T47D (cell line): ENCODE measurements at places on chromosomes 1 and 21.

DNA sequence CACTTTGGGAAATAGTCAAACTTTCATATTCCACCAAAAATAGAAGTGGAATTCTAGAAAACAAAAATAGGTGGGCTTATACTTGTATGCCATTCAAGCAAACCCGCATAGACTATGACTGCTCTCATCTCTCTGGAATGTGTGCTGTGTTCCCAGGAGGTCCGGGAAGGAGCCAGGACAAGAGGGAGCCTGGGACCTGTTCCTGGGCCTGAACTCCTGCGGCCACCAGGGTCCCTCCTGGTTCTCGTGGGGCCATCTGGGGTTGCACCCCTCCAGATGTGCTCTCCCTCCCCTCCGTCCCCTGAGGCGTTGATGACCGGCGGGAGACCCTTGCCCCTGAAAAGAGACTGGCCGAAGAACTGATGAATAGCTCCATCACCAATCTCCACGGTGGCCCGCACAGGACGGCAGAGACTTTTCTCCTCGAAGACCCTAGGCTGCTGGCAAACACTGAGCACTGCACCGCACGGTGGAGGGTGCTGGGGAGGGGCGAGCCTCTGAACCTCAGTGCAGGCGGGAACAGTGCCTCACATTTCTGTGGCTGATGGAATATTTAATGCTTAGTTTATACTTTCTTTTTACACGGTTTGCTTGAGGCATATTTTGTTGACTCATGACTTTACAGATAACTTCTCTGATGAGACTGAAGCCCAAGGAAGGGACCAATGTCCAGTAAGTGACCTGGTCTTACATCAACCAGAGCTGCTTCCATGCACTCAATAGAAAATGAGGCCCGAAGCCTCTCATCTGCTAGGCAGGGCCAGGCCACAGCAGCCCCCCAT lies 9.6 kb upstream of the ADARB1 start:
- DNase-seq: no peak

GRCh38 chr1:14267991-14268390 lies 330.5 kb upstream of the KAZN start:
- DNase-seq: no peak

- DNase-seq: no peak
These were observed 170.3 kb upstream of the TMEM51 start for GRCh38 chr1:14983277-14983676.

DNA sequence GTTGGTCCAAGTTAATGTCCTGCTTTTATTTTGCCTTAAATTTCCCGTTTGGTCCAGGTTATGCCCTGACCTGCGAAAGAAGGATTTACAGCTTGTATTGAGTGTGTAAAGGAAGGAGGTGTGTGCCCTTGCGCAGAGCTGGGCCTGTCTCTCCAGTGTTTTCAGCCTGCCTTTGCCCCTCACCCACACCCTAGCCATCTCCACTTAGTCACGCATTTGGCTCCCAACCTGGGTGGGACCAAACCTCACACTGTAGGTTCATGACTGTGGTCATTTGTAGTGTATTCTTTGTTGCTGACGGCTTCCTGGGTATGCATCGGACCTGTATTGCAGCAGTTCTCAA lies 572 bp upstream of the SRSF10 start:
- no peak for DNase-seq

DNA sequence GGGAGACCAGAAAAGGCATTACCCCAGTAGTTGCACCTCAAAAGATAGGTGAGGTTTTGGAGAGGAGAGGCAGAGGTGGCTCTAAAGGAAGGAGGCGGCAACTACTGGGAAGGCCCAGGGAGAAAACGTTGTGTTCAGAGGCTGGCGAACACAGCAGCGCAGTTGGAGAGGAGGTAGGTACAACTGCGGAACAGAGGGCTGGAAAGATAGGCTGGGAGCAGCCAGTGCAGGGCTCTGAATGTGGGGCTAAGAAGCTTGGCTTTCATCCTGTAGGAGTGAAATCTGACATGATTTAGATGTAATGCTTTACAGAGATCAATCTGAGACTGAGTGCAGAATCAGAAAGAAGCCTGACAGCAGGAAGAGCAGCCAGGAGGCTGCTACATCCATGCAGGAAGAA lies 13.0 kb downstream of the RIMS3 start:
- no peak for DNase-seq

DNA sequence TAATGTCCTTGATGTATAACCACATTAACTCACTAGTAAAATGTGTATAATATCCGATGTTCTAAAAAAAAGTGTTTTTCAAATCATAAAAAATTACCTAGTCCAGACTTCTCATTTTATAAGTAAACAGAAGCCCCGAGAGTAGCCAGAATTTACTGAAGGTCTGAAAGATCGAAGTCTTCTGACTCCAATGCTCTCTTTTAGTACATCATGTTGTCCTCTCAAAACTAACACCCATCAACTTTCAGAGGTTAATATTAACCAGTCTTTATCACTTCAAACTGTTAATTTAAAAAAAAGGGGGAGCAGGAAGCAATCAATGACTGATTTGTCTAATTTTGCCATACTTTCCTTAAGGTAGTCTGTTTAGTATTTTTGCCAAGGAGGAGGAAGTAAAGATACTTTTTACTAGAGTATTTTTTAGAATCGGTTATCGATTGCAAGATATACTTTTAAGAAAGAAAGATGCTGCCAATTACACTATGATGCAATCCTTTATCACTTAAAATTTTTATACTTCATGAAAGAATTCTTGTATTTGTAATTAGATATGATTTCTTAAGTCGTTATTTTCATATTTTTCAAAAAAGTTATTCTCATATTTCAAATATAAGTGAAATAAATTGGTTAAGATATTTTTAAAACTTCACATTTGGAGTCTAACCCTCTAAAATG lies 25.5 kb downstream of the CCDC18 start:
- no peak for DNase-seq

GRCh38 chr1:61606448-61607312 lies 118.3 kb downstream of the TM2D1 start:
- DNase-seq: no peak

DNA sequence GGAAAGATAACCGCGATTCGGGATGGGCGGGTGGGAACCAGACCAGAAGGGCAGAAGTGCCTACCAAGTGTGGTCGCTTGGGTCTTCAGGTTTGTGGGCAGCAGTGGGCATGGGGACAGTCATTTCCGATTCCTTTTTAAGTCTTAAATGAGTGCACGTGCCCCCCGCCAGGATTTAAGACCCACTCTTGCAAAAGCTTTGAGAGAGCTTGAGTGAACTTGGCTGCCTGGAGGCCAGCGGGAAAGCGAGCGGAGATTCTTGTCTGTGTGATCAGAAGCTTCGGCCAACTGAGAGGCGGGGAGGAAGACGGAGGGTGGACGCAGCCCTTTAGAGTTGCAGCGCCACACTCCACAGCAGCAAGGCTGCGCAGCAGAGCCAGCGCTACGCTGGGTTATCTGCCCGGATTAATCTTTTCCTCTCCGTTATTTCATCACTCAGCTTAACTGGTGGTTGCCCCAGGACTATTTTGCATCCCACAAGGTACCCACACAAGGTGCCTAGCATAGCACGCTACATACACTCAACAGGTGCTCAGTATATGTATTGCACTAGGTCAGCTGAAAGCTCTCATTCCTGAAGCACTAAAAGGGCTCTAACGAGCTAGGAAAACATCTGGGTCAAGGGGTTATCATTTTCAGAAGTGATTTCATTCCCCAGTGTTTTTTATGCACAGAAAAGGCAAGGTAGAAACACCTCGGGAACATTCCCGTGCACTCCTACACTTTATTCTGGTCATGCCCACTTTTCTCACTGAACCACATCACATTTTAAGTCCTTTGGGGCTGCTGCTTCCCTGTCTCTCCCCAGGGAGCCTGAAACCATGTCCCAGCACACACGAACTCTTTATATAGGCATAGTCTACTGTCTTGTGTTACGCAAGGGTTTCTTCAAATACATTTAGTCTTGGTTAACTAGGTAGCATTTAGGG lies 1.5 kb upstream of the BATF3 start:
- no peak for DNase-seq

GRCh38 chr1:65151641-65152040 lies 3.6 kb downstream of the AK4 start:
- DNase-seq: no peak

- DNase-seq: peak; percentile 91
These were observed 2.8 kb downstream of the S100A10 start for GRCh38 chr1:151990856-151991198.

DNA sequence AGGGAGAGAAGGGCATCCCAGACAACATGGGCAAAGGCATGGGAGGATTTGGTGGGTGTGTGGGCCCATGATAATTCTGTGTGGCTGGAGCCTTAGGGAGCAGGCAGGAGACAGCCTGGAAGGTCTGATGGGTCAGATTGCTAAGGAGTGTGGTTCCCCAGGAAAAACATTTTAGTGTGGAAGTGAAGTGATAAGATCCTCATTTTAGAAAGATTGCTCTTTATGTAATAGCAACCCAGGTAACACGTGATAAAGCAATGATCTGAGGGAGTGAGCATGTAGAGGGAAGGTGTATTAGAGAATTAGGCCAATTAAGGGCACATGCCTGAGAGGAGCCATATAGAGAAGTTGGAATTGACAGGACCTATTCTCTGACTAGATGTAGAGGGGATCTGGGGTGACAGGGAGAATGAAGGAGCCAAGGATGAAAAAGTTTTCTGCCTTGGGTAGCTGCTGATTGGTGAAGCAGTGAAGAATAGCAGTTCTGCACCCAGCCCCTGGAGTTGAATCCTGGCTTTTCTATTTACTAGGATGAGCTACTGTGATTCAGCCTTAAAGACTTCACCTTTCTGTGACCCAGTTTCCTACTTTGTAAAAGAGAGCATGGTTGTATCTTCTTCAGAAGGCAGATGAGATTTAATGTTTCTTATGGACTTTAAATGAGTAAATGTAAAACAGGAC lies 18.7 kb upstream of the SLAMF6 start:
- no peak for DNase-seq

- peak; percentile 85 for DNase-seq
These were observed 21.5 kb upstream of the TMEM222 start for GRCh38 chr1:27300341-27301051.

- DNase-seq: no peak
These were observed 156.5 kb downstream of the KCNJ6 start for GRCh38 chr21:37759777-37760176.

DNA sequence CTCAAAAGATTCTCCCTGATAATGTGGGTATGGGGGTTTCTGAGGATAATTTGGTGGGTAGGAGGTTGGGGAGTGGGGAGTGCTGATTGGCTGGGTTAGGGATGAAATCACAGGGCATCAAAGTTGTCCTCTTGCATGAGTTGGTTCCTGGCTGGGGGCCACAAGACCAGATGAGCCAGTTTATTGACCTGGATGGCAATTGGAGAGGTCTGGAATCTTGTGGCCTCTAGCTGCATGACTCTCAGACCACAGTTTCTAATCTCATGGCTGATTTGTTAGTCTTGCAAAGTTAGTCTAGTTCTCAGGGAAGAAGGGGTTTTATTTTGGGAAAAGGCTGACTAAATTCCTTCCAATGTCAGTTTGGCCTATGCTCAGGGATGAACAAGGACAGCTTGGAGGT lies 3.3 kb upstream of the GBP1 start:
- DNase-seq: peak; percentile 38

DNA sequence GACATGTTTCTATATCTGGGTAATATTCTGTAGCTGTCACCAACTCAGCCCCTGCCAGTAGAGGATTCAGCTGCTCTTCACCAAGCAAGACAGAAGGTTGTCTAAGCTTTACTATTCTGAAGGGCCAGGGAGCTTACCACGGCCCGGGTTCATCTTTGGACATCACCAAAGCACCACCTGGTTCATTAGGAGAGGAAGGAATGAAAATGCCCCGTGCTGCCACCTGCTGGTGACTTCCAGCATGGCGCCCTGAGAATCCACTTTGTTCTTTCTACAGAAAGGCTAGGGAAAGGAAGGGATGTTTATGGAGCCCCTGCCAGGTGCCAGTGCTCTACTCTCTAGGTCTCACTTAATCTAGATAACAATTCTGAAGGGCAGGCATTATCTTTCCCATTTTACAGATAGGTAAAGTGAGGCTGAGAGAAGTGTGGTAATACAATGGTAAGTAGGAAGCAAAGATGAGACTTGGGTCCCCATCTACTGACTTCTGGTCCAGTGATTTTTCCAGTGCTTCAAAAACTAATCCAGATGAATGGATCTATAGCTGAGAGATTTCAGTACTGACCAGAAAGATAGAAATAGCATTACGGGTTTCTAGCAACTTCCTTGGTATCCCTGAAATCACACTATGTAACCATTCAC lies 79.5 kb downstream of the BEND5 start:
- peak; percentile 9 for DNase-seq

GRCh38 chr1:36151845-36152203 lies 2.5 kb upstream of the TRAPPC3 start:
- DNase-seq: no peak

GRCh38 chr1:25027822-25028586 lies 97.9 kb upstream of the RUNX3 start:
- DNase-seq: no peak

DNA sequence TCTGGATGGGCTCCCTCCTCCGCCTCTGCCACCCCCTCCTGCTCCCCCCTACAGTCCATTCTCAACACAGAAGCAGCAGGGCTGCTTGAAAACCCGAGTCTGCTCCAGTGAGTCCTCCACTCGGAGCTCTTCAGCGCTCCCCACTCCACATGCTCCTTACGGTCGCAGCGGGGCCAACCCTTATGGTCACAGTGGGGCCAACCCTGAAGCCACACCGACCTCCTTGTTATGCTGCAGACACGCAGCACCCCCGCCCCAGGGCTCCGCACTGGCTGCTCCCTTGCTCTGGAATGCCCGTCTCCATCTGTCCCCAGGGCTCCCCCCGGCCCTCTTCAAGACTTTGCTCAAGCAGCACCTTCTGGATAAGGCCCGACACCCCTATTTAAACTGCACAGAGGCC lies 22.6 kb downstream of the GPR157 start:
- no peak for DNase-seq

- no peak for DNase-seq
These were observed 151.5 kb downstream of the SMYD3 start for GRCh38 chr1:246355411-246356230.

- DNase-seq: no peak
These were observed 598.3 kb upstream of the CAMK1G start for GRCh38 chr1:208985231-208985630.
